GM19239 (cell line): ENCODE measurements at places on chromosomes 3 and 15.

- no peak for DNase-seq
Measured at GRCh38 chr3:93907132-93907531, 66.6 kb downstream of the PROS1 start.

DNA sequence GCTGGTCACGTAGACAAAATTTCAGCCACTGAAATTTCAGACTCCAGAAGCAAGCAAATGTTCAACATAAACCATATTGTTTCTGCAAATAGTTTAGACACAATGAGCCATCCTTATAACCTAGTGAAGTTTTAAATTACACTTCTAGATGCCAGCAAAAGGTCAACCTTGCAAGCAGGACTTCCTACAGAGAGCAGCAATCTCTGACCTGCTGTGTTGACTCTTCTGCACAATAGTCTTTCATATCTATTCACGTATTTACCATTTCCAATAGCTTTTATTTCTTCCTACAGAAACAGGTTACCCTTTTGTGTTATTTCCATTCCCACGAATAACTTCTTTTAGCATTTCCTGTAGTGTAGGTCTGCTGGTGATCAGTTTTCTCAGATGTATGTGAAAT is 10.6 kb downstream of the LMLN start:
- DNase-seq, result no peak

GRCh38 chr3:100811779-100812507 is 102.6 kb downstream of the TFG start:
- no peak for DNase-seq

GRCh38 chr3:154469585-154469984 is 39.6 kb upstream of the GPR149 start:
- no peak for DNase-seq
